NB4 (cell line): ENCODE measurements at places on chromosomes 1 and 21.

DNA sequence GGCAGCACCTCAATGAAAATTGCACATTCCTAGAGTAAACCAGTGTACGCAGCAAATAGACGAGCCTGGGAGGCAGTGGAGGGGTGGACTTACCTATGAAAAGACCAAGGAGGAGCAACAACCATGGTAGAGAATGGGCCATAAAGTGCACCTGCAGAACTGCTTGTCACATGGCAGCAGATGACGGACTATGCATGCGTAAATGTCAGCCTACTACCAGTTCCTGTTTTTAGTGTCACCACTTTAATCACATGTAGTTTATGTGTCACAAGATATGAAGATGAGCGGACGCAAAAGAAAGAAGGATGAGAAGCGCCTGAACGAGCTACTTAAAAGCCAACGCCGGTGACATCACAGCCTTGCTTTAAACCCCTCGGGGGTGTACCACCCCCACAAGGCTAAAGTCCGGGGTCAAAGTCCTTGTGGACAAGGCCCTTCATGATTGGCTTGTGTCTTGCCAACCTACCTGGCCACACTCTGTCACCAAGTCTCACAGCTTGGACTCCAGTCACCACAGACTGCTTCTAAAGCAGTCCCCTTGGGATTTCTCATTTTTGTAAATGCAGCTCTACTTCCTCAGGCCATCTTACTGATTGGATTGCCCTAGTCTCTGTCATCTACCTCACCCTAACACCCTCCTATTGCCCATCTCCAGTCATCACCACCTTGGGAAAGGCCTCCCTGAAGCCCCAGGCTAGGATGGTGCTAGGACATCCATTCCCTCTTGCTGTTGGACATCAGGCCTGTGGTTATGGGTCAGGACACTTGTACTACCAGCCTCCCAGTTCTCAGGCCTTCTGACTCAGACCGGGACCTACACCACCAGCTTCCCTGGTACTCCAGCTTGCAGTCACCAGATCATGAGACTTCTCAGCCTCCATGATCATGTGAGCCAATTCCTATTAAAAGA is 6.0 kb upstream of the LY9 start:
- peak; percentile 35 for DNase-seq

DNA sequence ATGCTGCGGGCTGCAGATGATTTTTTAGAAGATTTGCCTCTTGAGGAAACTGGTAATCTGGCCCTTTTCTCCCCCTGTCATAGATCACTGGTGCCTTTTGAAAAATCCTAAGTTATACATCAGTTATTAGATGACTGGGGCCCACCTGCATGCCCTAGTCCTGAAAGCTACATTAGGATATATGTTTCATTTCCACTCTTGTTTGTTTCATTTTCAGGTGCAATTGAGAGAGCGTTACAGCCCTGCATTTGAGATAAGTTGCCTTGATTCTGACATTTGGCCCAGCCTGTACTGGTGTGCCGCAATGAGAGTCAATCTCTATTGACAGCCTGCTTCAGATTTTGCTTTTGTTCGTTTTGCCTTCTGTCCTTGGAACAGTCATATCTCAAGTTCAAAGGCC is 8.1 kb upstream of the IFI44 start:
- no peak for DNase-seq

- peak; percentile 61 for DNase-seq
Measured at GRCh38 chr1:100539836-100540536, 2.0 kb downstream of the GPR88 start.

GRCh38 chr1:204746838-204747442 is 61.4 kb upstream of the LRRN2 start:
- DNase-seq = peak; percentile 45

- no peak for DNase-seq
Measured at GRCh38 chr1:203652724-203653461, 26.3 kb downstream of the ATP2B4 start.

DNA sequence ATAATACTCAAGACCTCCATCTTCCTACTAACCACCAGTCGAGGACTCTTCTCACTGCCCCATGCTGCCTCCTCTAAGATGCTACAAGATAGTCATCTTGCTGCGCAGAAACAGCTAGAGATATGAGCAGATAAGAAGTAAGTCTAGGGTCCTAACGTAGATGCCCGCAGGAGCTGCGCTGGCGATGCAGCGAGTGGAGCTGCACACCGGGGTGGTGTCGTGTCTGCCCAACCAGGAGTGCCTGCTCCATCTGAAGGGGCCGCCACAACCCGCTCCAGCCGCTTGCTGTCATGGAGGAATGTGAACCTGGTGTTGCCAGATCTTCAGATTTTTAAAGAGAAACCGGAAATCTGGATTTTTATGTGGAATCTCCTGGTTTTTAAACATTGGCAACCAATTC is 175.1 kb downstream of the VPS13D start:
- DNase-seq = no peak

DNA sequence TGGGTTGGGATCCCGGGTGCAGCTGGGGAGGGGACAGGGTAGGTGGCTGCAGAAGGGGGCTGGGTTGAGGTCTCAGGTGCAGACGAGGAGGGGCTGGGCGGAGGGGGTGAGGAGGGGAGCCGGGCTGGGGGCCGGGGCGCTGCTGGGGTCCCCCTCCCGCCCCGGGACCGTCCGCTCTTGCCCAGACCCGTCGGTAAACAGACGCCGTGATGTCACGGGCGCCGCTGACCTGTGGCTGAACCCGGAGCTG is 22.3 kb downstream of the DHRS3 start:
- no peak for DNase-seq

DNA sequence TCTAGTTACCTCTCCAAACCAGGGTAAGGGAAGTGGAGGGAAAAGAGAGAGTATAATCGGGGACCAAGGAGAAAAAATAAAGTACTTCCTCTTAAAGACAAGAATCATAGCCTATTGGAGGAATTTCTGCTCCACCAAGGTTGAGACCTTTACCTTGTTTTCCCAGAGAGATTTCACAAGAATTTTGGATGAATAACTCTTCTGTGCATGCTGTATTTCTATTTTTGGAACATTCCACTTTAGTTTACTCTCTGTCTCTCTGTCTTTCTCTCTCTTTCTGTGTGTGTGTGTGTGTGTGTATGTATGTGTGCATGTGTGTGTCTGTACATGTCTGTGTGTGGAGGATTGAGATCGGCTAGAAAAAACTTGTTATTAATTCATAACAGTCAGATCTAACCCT is 318.4 kb upstream of the RGS18 start:
- DNase-seq = no peak

DNA sequence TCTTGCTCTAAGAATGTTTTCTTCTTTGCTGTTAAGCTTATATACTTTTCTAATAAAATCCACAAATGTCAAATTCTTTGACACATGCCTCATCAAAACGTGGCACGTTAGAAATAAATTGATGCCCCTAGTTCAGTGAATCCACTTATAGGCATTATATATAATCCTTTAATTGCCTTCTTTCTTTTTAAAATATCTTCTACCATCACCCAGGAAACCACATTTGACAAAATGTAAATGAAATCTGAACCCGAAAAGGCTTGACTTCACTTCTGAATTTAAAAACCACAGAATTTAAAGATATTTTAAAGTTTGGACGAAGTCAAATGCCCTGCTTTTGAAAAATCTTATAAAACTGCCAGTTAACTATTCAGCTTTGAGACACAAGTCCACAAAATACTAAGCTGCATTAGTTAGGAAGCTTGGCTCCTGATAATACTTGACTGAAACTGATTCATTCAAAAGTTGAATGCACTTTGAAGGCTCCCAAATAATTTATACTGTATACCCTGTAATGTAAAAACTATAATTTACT is 22.4 kb upstream of the KIFAP3 start:
- no peak for DNase-seq

DNA sequence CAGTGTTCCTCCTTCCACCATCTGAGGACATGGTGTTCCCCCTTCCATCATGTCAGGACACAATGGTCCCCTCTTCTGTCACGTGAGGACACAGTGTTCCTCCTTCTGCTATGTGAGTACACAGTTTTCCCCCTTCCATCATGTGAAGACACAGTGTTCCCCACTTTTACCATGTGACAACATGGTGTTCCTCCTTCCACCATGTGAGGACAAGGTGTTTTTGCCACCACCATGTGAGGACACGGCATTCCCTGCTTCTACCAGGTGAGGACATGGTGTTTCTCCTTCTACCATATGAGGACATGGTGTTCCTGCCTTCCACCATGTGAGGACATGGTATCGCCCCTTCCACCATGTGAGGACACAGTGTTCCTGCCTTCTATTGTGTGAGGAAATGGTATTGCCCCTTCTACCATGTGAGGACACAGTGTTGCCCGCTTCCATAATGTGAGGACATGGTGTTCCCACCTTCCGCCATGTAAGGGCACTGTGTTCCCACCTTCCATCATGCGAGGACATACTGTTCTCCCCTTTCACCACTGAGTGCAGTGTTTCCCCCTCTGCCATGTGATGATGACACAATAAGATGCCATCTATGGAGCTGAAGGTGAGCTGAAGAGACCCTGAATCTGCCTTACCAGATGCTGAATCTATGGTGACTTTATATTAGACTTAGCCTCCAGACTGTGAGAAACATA is 132.3 kb downstream of the FCRL5 start:
- DNase-seq = no peak

DNA sequence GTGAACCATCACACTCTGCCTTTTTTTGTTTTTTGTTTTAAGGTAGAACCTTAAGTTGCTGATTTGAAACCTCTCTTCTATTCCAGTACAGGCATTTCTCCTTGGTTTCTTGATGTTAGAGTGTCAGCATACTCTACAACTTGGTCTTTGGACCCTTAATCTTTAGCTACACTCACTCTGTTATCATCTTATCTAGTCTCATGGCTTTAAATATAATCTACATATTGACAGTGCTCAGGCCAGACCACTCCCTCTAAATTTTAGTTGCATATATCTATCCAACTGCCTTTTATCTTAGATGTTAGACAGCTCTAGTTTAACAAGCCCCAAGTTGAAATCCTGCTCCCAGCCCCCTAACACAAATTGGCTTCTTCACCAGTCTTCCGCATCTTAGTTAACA is 22.1 kb downstream of the NME7 start:
- DNase-seq = no peak

GRCh38 chr1:149931212-149931790 is 3.7 kb upstream of the SF3B4 start:
- peak; percentile 65 for DNase-seq

- no peak for DNase-seq
Measured at GRCh38 chr1:19728413-19729145, 63.9 kb downstream of the HTR6 start.

DNA sequence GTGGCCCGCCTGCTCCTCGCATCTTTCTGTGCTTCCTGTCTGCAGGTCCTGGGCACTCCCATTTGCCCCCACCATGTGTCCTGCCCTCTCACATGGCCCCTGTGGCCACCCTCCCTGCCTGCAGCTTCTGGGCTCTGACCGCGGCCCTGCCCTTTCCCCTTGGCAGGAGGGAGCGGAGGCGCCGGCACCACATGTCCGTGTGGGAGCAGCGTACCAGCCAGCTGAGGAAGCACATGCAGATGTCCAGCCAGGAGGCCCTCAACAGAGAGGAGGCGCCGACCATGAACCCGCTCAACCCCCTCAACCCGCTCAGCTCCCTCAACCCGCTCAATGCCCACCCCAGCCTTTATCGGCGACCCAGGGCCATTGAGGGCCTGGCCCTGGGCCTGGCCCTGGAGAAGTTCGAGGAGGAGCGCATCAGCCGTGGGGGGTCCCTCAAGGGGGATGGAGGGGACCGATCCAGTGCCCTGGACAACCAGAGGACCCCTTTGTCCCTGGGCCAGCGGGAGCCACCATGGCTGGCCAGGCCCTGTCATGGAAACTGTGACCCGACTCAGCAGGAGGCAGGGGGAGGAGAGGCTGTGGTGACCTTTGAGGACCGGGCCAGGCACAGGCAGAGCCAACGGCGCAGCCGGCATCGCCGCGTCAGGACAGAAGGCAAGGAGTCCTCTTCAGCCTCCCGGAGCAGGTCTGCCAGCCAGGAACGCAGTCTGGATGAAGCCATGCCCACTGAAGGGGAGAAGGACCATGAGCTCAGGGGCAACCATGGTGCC is 249.1 kb downstream of the CACNA1E start:
- DNase-seq = no peak

GRCh38 chr1:192343344-192343743 is 26.6 kb downstream of the RGS21 start:
- no peak for DNase-seq

GRCh38 chr1:86872086-86872485 is 41.8 kb downstream of the SELENOF start:
- no peak for DNase-seq
